ENCODE measurements at places on chromosomes 7 and 10.

DNA sequence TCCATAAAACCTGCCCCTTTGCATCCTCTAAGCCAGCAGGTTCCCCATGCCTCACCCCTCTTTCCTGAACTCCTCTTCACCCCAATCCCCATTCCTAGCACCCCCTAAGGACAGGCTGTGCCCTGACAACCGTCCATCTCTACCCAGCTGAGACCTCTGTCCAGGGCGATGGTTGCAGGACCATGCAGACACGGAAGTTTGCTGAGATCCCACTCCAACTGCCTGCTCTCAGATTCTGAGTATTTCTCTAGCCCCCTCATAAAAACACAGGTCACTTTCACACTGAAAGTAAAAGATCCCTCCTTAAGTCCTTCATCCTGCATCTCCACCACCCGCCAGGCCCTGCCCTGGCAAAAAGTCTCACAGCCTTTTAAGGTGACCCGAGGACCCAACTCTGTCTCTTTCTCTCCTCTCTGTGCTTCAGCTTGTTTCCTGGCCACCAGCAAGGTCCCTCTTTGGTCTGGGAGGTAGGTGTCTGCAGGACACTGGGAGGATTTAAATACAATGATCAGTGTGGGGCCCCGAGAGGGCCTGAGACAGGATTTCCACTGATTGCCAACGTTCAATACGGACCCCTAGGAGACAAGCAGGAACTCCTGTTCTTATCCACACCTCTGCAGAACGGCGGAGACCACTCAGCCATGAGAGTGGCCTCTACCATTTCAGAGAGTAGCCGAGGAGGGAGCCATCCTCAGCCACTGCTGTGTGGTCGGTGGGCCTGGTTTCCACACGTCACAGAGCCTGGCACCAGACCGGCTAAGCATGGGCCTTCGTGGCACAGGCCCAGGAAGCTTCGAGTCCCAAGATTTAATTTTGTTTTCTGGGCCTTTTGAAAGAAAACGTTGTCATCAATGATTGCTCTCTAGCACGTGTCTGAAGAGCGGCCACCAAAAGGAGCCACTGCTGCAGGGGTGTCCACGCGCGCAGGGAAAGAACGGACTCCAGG is 27.9 kb downstream of the CALML3 start:
- no peak for DNase-seq

DNA sequence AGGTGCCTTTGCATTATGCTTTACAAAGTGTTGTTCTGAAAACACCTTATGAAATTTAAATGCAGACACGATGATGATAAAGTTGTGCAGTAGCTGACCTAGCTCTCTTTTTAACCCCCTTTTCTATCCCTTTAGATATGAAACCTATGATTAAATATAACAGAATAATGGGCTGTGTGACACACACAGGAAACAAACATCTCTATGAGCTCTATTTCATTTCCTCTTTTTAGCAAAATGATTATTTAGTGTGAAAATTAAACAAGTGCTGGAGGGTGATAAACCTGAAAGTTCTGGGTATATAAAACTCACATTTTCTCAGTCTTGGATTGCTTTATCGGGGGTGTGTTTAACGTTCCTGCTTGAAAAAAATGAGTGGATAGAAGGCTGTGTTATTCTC is 1310.5 kb upstream of the CELF2 start:
- DNase-seq, result no peak

DNA sequence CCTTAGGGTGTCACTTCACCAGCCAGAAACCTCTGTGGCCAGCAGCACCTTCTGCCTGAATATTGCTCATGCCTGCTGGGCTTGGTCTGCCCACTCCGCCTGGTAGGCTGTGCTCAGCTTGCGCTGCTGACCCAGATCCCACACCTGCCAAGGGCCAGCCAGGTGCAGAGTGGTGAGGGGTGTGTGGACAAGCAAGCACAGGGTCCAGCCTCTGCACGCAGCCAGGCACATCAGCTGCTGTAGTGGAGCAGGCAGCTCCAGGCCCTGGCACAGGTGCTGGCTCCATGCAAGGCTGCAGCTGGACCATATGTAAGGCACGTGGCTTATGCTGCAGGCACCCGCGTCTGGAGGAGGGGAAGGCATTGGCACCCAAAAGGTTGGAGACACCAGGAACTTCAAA is 567.4 kb downstream of the INHBA start:
- no peak for DNase-seq

- no peak for DNase-seq
Measured at GRCh38 chr10:127462643-127463295, 86.3 kb upstream of the NPS start.

DNA sequence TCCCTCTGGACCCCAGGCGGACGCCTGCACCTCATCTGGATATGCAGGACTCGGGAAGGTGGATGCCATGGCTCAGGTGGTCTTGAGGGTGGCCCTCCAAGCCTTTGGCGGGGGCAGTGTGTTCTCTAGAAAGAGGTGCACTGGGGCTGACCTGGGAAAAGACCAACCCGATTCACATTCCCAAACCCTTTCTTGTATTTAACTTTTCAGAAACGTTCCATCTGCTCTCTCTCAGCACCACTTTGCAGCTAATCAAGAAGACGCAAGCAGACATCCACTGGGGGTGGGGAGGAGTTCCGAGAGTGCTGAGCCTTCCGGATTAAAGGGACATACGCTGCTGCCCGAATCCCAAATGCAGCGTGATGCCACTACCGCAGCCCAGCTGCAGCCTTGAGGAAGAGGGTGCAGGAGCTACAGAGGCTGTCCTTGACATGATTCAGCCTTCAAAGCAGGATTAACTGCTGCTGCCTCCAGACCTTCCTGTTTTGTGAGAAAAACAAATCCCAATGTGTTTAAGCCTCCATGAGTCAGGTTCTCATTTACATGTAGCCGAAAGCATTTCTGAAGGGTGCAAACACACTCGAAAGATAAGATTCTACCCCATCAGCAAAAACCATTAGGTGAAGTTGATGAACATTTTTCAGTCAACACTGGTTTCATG is 39.9 kb downstream of the RBM17 start:
- peak; percentile 70 for DNase-seq

DNA sequence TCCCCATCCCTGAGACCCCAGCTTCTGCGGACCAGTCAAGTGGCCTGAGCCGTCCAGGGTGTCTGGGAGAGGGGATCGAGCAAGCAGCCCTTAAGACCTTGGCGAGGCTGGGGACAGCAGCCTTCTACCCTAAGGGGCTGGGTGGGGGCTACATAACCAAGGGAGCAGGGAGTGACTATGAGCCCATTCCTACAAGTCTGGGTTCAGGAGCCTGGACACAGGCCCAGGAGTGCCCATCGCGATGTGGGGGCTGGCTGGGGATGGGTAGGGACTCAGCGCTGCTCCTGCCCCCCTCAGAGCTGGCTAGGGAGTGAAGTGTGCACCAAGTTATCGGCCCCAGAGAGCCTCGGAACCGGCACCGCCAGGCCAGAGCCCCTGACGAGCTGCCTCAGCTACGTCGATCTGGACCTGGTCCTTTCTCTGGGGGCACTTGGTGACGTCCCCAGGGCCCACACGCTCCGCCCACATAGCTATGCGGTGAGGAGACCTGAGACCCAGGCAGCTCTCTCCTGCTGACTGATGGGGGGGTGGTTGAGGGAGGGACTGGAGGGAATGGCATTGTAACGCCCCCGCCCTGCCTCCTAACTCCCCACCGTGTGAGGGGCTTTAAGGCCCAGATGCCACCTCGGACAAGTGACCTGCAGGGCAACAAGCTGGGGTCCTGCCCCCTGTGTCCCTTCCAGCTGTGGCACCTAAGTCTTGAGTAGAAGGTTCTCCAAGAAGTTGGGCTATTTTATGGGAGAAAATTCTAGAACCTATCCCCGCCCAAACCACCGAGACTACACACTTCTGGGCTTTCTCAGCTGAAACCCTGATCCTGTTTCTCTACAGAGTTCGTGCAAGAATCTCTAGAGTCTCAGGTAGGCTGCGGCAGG is 2.5 kb downstream of the SAP25 start:
- no peak for DNase-seq

DNA sequence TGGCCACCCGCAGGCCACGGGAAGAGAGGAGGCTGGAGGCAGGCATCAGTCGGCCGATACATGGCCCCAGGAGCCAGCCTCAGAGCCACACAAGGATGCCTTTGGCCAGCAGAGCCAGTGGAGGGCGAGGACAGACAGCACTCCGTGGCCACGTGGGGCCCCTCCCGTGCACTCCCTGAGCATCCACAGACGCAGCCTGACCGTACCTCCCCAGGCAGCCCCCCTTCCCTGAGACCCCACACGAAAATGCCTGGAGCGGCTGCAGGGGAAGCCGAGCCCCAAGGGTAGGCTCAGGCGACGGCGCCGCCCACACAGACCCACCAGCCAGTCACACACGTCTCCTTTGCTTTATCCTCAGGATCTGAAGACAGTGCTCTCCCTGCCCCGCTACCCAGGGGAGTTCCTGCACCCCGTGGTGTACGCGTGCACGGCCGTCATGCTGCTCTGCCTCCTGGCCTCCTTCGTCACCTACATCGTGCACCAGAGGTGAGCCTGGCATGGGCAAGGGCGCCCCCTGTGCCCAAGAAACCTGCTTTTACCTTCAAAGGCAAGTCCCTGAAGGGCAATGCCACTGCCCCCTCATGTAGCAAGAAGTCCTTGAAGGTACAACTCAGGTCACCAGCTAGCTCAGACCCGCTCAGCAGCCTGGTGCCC is 9.0 kb downstream of the ADGRA1 start:
- no peak for DNase-seq

DNA sequence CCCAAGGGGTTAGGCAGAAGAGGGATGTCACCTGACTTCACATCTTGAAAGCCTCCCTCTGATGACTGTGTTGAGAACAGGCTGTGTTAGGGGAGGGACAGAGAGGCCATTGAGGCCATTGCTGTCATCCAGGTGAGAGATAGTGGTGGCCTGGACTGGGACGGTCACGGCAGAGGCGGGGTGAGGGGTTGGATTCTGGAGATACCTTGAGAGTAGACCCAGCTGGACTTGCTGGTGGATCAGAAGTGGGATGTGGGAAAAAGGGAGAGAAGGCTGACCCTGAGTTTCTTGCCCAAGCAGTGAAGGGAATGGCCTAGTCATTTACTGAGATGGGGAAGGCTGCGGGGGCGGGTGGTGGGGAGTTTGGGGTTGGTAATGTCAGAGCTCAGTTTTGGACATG is 13.6 kb downstream of the MTURN start:
- no peak for DNase-seq

DNA sequence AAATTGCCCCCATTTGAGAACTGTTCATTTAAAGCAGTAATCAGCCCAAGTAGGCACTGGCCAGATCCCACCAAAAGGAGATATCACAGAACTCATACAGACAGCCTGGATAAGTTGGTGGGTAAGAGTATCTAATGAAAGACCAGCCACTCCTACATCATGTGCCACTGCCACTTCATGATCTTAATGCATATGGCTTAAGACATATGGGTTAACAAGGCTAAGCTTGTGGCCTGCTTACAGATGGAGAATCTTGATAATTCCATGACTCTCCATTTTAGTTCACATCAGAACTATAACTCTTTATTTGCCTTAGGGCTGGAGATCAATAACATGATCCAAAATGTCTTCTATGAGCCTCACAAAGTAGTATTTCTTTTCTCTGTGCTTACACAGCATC is 6.8 kb upstream of the IFIT1B start:
- DNase-seq, result no peak

GRCh38 chr7:2513702-2514101 is 5.9 kb upstream of the LFNG start:
- DNase-seq, result no peak

DNA sequence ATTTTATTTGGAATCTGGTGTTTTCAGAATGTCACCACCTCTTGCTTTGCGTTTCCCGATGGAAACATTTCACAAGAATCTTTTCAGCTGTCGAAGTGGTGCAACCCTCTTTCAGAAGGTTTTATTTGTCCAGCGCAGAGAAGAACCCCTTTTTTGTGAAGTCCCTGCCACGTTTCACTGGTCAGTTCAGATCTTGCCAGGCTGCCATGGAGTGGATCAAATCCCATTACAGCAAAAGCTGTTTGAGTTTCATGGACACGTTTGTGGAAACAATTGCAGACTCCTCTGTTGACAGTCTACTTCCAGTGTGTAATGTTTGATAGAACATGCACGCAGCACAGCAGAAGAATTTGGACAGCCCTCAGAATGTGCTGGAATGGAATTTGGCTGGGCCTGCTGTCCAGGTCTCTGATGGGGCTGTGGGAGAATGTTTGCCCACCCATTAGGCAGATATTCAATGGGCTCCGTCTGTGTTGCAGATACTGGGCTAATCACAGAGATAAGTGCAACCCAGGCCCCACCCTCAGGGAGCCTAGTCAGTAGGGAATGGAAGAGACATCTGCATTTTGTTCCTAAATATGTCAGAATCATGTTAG is 143.2 kb downstream of the GRK5 start:
- peak; percentile 29 for DNase-seq

DNA sequence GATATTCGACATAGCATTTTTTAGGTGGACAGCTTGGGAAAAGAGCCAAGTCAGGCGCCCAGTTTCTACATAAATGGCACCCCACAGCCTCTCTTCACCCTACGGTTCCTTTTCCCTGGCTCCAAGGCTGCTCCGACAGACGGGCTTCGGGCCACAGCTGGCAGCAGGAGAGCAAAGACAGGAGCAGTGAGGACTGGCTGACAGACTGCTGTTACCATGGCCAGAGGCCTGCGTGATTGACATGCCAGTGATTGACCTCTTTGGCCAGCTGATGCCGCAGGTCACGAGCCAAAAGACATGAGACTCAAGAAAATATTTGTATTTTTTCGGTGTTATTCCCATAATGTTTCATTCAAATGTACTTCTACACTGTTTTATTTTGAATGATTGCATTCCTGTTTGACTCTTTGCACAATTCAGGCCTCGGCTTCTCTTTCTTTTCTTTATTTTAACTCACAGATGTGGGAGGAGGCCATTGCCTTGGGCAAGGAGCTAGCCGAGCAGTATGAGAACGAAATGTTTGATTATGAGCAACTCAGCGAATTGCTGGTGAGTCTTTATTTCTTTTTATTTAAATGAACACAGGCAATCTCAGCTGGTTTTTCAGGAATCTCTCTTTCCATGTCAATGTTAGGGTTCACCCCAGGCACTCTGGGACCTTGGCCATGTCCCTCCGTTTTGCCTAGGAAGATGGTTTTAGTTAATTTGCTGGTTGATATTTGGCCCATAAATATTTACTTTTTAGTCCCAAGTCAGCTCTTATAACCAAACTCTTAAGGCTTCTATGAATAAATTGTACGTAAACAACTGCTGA is 146.3 kb upstream of the NPS start:
- no peak for DNase-seq

DNA sequence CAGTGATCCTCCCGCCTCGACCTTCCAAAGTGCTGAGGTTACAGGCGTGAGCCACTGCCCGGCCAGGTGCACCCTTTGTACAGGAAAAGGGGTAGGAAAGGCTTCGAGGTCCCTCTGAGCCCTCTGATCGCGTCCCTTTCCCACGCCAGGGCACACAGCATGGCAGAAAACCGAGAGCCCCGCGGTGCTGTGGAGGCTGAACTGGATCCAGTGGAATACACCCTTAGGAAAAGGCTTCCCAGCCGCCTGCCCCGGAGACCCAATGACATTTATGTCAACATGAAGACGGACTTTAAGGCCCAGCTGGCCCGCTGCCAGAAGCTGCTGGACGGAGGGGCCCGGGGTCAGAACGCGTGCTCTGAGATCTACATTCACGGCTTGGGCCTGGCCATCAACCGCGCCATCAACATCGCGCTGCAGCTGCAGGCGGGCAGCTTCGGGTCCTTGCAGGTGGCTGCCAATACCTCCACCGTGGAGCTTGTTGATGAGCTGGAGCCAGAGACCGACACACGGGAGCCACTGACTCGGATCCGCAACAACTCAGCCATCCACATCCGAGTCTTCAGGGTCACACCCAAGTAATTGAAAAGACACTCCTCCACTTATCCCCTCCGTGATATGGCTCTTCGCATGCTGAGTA is 871 bp downstream of the POP7 start:
- peak; percentile 20 for DNase-seq

- no peak for DNase-seq
Measured at GRCh38 chr7:124922200-124922599, 7.4 kb downstream of the POT1 start.
